ENCODE measurements at places on chromosomes 6 and 20.
A peak's percentile ranks its signal among the peaks of the same experiment; 100 is the strongest.

DNA sequence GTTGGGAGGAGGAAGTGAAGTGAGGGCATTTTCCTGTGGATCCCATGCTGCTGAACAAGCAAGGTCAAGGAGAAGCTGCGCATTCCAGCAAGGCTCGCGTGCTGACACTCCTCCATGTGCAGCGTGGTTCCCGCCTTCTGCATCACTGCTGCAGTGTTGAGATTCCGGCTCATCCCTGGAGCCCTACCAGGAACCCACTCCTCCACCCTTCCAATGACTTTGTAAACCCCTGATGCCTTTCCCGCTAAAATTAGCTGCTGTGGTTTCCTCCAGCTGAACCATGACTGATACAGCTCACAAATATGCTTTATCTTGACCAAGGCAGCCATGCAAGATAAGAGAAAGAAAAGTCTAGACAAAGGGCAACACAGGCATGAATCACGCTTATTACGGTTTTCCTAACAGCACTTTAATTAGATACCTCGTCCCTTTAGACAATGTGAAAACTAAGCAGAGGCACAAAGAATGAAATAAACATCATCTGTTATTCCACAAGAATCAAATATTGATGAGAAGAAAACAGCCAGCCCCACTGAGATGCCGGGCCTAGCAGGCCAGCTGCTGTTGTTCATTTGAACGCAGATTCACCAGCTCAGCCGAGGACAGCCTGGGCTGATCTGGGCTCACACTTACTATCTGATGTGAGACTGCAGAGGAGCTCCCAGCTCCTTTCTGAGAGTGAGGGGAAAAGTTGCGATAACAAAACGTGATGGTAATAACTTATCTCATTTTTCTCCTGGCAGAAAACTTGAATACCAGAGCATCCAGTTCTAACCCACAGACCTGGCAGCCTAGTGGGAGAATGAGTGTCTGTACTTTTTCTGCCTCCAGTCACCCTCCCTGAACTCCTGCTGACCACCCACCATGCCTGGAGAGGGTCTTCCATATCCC lies 14.2 kb upstream of the BNIP5 start:
- no peak for DNase-seq

DNA sequence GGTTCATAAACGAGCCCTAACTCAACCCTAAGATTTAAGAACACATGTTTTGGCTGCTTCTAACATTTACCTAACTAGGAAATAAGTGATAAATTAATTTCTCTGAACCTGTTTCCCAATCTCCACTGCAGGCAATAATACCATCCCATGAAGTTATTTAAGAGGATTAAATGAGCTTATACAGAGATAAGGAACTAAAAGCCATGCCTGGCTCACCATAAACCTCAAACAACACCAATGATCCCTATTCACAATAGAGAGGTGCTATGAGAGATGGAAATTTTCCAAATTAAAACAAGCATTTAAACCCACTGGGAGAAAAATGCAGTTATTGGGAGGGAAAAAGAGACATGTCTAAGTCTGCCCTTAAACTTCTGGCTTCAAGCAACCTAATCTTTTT lies 33.9 kb upstream of the KLHL31 start:
- no peak for DNase-seq

- no peak for DNase-seq
Observed at GRCh38 chr6:6635869-6636268, 47.3 kb downstream of the LY86 start.

DNA sequence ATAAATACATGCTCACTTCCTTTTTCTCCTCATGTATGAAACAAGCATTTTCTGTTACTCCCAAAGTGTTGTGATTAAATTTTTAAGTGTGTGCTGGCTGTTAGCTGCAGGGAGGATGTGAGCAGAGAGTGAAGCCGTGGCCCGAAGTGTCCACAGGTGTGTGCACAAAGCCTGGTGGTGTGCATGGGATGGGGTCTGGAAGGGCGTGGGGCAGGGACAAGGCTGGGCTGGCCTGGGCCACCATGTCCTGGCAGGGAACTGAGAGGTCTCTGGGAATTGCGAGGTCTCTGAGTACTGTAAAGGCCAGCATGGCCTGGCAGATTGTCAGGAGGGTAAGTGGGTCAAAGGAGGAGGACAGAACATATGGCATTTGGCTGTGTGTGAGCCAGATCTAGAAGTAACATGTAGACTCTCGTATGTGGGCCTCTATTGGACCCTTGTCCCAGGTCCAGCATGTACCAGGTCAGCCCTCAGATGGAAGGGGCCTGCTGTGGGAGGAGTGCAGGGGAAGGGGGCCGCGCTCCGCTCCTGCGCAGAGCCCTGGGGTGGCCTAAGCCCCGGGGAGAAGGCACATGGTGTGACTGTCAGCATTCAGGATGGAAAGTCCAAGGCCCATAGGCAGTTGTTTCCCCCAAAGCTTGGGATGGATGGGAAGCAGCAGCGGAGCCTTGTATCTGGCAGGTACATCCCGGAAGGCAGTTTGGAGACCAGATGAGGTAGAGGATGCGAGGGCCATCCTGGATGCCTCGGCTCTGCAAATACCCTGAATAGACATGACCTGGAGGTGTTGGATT lies 45.1 kb upstream of the PHACTR3 start:
- DNase-seq = no peak

GRCh38 chr20:40782043-40782368 lies 93.0 kb upstream of the MAFB start:
- no peak for DNase-seq

GRCh38 chr20:51531141-51531710 lies 11.3 kb downstream of the NFATC2 start:
- DNase-seq = peak; percentile 67

DNA sequence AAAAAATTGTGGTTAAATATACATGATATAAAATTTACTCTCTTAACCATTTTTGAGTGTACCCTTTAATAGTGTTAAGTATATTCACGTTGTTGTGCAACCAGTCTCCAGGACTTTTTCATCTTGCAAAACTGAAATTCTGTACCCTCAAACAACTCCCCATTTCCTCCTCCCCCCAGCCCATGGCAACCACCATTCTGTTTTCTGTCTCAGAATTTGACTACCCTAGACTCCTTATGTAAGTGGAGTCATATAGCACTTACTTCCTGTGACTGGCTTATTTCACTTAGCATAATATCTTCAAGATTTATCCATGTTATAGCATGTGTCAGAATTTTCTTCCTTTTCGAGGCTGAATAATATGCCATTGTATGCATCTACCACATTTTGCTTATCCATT lies 5.1 kb downstream of the VPS16 start:
- no peak for DNase-seq

GRCh38 chr6:137867685-137868509 lies 838 bp downstream of the TNFAIP3 start:
- DNase-seq = no peak

- DNase-seq = no peak
Observed at GRCh38 chr6:155309150-155309549, 5.1 kb downstream of the TFB1M start.

GRCh38 chr6:144232176-144232831 lies 52.8 kb upstream of the UTRN start:
- DNase-seq = no peak

- DNase-seq = no peak
Observed at GRCh38 chr6:110581679-110582078, 105.3 kb upstream of the SLC22A16 start.

DNA sequence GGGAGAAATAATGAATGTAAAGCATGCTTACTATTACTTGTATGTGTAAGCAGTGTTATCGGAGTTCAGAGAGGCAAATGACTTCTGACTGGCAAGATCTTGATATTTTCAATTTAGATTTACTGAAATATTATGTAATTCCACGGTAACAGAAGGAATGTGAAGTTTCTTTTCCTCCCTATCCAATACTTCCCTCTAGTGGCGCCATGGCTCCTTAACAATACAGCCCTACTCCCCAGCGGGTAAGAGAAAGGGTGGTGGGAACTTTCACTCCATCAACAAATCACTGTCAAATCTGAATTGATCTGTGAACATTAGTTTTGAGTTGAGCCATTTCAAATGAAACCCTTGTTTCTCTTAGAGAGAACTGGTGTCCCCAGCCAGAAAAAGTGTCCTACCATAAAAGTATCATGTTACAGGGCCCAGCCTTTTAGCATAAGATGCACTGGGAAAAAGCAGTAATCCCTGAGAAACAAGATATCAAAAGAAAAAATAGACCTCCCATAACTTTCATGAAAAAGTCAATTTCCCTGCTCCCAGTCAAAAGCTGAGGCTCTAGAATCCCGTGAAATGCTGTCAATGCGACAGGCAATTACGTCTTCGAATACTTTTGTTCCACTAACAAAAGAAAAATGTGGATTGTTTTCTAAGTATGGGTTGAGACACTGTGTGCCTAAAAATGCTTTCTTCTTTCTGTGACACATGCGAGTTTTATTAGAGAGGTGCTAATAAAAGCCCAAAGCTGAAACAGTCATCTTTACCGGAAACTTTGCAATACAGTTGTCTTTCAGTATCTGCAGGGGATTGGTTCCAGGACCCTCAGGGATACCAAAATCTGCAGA lies 12.9 kb downstream of the COX7A2 start:
- no peak for DNase-seq

DNA sequence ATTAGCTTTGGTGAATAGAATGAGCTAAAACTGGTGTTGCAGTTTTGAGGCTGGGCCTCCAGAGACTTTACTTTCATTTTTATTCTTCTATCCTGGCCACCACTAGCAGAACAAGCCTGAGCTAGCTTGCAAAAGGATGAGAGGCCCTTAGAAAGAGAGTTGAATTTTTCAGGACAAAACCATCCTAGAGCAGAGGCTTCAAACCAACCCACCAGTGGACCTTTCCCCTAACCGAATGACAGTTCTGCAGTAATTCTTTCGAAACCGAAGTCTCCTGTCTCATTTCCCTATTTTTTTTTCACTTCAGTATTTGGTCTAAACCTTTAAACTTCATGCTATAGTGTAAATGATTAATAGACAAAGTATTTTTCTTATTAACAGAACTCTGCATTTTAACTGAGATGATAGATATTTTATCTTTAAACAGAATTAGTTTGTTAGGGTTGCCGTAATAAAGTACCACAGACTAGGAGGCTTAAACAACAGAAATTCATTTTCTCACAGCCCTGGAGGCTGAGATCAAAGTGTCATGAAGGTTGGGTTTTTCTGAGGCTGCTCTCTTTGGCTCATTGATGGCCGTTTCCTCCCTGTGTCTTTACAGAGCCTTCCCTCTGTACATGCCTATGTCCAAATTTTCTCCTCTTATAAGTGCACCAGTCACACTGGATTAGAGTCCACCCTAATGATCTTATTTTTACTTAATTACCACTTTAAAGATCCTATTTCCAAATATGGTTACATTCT lies 80.6 kb upstream of the PAK5 start:
- no peak for DNase-seq

- no peak for DNase-seq
Observed at GRCh38 chr20:15339264-15339663, 1001.9 kb upstream of the FLRT3 start.

DNA sequence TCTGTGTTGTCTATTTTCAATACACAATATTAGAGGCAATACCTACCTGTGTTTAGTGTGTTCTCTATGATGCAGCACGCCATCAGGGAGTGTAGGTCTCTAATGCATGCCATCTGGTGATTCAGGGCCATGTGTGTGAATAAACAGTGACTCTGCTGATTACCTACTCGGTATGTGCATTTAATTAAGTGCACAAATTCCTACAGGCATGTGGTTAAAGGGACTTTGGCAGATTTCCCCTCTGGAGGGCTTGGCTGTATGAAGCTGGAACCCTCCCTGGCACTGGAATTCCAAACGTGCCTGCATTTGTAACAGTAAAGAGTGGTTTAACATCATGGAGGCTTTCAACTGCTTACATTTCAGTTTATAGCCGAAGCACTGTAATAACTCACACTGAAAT lies 401.5 kb upstream of the SASH1 start:
- DNase-seq = peak; percentile 16

DNA sequence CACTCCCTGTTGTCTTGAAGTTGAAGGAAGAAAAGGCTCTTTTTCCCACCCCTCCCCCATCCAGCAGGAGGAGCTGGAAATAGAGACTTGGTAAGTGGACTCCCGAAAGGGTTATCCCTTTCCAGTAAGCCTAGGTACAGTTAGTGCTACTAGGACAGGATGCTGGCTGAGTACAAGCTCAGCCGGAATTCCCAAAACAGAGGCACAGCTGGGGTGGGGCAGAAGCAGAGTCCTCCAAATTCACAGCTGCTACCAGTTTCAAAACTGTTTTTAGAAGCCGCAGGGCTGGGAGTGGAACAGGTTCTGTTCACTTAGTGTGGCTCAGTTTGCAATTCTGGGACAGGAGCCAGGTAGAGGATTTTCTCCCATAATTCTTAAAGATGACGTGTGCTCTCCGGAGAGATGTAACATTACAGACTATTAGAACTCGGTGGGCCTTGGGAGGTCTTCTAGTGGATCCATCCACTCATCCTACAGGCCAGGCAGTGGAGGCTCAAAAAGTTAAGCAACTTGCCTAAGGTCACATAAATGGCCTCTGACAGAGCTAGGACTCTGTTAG lies 19.0 kb upstream of the UTRN start:
- DNase-seq = peak; percentile 75

GRCh38 chr6:51541847-51542246 lies 545.6 kb downstream of the PKHD1 start:
- DNase-seq = no peak

GRCh38 chr20:53231061-53231460 lies 258.9 kb downstream of the TSHZ2 start:
- no peak for DNase-seq

All from T1000 (cell line).